Foreskin keratinocyte (primary cell): ENCODE measurements at places on chromosomes 11 and 22. TPM values are rescaled to one million over a fixed set of nuclear protein-coding genes. Genes with fewer than 3 reads are reported as not detected.

Gene SUSD2
- total RNA-seq = 0.03 and 0.04 TPM in 2 replicates

Gene DEPDC7
- 18.1 and 18.2 TPM in 2 replicates for total RNA-seq

Gene SERHL2
- total RNA-seq = 0.88 and 1.3 TPM in 2 replicates

Gene ARHGEF17
- 8.7 and 9.7 TPM in 2 replicates for total RNA-seq

Gene LARGE1
- total RNA-seq = 8.1 and 8.8 TPM in 2 replicates
